ENCODE measurements at places on chromosomes 16 and 17. TPM values are rescaled to one million over a fixed set of nuclear protein-coding genes. Genes with fewer than 3 reads are reported as not detected.

TMC6 gene
- 43.2 TPM for total RNA-seq

RRAD gene
- 2.3 TPM for total RNA-seq

SLC25A10 gene
- total RNA-seq: 27.1 TPM

KCNJ12 gene
- 0.67 TPM for total RNA-seq

IRX3 gene
- total RNA-seq: 0.20 TPM

KRTAP1-5 gene
- not detected for total RNA-seq

SCGB1C2 gene
- total RNA-seq: not detected

CLTC gene
- 369 TPM for total RNA-seq

RMI2 gene
- total RNA-seq: 13.1 TPM

EIF3C gene
- 153 TPM for total RNA-seq

KRT9 gene
- total RNA-seq: not detected

SPATA32 gene
- total RNA-seq: not detected

TBC1D3C gene
- total RNA-seq: 0.13 TPM

KRT31 gene
- not detected for total RNA-seq
